ENCODE measurements at places on chromosomes 6 and 20.
A peak's percentile ranks its signal among the peaks of the same experiment; 100 is the strongest.

DNA sequence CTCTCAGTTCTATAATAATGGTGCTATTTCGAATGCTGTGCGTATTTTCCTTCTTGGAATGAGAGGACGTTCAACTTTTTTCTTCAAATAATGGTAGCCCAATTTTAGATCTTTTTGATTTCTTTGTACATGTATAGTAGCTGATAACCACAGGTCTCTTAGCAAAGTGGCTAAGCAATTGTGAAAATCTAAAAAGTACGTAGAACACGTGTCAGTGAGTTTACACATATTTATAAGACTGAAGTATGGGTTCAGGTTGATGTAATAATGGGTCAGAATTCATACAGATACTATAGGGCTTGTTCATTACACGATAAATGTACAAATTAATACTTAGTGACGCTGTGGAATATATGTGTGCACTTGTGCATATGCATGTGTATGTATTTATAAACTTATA lies 1.3 kb downstream of the SMIM13 start:
- DNase-seq: no peak

- peak; percentile 22 for DNase-seq
Observed at GRCh38 chr6:111154981-111155380, 67.7 kb downstream of the SLC16A10 start.

GRCh38 chr20:34862724-34863123 lies 9.9 kb downstream of the GGT7 start:
- DNase-seq: no peak

- peak; percentile 62 for DNase-seq
Observed at GRCh38 chr6:73290435-73290834, 27.4 kb upstream of the KHDC1 start.

DNA sequence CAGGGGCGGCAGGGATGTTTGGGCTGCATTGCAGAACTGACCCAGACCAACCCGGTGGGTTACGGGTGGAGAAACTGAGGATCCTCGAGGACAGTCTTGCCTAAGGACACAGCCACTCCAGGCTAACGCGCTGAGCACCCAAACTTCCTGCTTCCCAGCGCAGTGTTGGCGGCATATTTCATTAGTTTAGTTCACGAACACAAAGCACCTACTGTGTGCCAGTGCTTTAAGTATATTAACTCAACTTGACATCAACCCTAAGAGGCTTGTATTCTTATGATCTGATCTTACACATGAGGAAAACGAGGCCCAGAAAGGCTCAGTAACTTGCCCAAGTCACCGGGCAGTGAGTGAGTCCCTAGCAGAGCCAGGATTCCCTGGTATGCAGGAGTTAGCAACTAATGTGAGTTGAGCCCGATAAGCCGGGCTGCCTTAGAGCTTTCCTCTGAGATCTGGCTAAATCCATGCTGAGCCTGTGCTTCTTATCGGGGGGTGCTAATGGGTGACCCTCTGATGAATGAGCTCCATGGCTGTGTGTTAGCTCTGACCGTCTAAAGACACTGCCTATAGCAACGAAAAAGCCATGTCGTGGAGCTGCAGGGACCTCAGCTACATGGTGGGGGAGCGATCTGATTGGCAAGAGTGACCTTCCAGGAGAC lies 92.7 kb downstream of the CD40 start:
- no peak for DNase-seq

DNA sequence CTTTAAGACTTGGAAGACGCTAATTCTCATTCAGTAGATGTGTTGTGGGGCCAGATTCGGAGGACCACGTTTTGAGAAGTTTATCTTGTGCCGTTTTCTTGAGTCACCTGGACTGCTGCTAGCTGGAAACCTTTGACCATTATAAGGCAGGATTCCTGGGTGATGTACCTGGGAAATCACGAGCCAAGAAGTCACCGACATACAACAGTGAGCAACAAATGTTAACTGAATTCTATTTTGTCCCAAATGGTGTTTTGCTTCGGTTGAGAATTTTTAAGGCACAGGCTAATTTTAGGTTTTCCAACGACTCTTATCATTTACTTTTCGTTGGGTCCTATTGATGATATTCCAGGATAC lies 93.4 kb upstream of the BTN3A2 start:
- no peak for DNase-seq

- no peak for DNase-seq
Observed at GRCh38 chr6:137810554-137811120, 56.4 kb upstream of the TNFAIP3 start.

- no peak for DNase-seq
Observed at GRCh38 chr6:18439581-18439980, 52.4 kb downstream of the RNF144B start.

- peak; percentile 70 for DNase-seq
Observed at GRCh38 chr20:35618263-35619131, 2.9 kb downstream of the SPAG4 start.

GRCh38 chr20:31823360-31824124 lies 4.4 kb downstream of the MYLK2 start:
- DNase-seq: no peak

- no peak for DNase-seq
Observed at GRCh38 chr20:62342910-62343309, 24.2 kb downstream of the LAMA5 start.

GRCh38 chr6:13120483-13121482 lies 207.6 kb downstream of the TBC1D7 start:
- no peak for DNase-seq

DNA sequence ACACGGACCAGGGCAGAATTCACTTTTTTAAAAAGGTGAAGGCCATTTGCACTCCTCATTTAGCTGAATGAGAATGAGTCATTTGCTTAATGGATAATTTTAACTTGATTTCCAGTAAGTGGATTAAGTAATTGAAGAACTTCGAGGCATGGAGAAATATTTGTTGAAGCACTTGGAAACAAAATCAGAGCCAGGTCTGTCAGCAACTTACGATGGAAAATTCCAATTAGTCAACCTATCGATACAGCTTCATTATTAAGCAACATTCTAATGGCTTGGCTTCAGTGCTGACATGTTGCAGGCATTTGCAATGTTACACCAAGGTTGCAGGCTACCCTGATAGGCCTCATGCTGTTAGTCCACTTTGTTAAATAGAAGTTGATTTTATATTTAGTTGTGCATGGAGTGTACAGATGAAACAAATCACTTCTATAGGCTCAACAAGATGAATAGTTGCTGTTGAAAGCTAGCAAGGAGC lies 423.5 kb upstream of the SLC35B3 start:
- DNase-seq: peak; percentile 15

GRCh38 chr6:153790048-153790447 lies 249.0 kb upstream of the OPRM1 start:
- DNase-seq: peak; percentile 93

DNA sequence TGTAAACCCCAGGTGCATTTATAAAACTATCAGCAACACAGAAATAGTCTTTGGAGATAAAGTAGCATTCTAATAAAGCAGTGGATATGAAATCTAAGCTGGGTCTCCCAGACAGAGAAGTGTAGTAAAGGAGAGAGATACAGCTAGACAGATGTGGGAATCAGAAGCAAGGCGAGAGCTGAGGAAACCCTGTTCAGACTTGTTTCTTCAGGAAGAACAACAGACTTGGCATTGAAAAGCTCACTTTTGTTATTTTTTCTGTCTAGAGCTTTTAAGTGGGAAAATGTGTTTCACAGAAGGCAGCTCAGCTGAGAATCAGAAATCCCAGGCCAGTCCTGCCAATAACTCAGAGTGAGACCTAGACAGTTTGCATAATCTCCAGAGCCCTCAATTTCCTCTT lies 52.9 kb downstream of the SLC35B3 start:
- no peak for DNase-seq

DNA sequence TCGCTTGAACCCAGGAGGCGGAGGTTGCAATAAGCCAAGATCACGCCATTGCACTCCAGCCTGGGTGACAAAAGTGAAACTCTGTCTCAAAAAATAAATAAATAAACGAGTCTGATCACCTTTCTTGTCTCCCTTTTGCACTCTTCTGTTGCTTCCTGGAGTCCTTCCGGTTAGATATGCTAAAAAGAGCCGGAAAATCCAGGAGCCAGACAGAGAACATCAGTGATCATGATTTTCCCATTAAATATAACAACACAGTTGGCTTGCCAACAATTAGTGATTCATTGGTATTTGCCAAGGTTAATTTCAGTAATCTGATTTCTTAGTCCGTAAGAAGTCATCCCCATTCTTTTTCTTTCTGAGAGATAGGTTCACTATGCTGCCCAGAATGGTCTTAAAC lies 3.7 kb upstream of the MCM3 start:
- no peak for DNase-seq

DNA sequence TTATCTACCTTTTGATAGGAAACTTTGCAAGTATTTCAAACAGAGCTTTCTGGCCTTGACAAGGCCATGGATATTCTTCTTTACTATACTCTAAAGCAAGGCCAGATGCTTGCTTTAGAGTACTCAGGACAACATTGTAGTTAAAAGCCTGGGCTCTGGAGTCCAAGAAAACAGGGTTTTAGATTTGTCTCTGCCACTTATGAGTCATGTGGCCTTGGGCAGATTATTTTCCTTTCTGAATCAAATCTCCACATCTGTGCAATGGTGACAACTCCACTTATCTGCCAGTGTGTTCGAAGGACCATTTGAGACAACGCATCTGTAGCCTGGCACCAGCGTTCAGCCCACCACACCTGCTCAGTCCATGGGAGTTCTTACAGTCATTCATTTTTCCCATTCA lies 265.9 kb upstream of the RIN2 start:
- peak; percentile 77 for DNase-seq

DNA sequence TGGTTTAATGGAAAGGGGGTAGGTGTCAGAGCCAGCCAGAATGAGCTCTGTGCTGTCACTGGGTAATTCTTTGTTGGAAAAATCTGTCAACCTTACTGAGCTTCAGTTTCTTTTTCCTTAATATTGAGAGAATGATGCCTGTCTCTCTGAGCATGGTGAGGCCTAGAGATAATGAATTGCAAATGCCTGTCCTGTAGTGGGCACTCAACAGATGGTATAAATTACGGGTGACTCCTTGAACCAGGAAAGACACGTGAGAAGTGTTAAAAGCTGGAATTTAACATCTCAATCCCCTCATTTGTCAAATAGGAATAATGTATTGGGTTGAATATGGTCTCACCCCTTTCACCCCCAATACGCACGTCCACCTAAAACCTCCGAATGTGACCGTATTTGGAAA lies 74.9 kb downstream of the ADTRP start:
- no peak for DNase-seq

GRCh38 chr6:141488488-141488887 lies 644.2 kb upstream of the GJE1 start:
- DNase-seq: peak; percentile 61

GRCh38 chr6:126300735-126301134 lies 39.2 kb upstream of the CENPW start:
- DNase-seq: peak; percentile 13

DNA sequence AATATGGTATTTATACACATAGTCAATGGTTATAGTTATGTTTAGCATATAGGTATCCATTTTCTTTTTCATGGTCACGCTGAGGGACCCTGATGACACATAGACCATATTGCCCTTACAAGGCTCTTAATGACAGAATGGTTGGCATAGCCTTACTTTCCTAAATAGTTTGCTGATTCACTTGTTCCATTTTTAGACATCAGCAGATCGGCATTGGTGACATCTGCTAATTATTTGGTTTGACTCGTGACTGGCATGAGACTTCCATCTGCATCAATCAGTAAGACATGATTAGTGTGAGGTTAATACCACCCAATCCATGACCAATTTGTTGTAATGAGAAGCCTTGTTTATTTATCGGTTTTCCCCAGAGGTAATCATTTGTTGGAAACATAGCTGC lies 309.7 kb downstream of the ALDH8A1 start:
- no peak for DNase-seq

- DNase-seq: no peak
Observed at GRCh38 chr20:10509376-10509775, 74.3 kb downstream of the SLX4IP start.

DNA sequence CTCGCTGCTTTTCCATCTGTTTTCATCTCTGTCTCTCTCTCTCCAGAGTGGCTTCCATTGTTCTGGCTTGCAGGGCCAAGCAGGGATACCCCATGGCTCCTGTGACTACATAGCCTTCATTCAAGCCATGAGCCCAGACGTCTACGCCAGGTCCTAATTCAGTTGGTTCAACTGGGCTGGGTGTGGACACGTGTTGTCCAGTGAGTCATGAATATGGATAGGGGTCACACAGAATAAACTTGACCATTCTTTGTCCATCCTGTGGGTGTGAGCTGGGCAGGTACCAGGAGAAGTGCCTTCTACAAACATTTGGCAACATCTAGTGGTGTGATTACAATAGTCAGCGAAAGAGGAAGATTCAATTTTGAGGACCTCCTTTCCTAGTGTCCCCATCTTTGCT lies 96.9 kb upstream of the ARMC2 start:
- no peak for DNase-seq

DNA sequence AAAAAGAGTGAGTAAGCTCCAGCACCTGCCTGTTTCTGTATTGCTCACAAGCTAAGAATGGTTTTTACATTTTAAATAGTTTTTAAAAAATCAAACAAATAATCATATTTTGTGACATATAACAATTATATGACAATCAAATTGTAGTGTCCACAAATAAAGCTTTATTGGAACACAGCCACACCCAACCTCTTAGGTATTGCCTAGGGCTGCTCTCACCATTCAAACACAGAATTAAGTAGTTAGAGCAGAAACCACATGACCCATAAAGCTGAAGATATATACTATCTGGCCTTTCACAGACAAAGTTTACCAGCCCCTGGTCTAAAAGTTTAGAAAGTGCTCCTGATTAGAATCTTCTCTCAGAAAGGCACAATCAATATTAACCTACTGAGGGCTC lies 11.2 kb downstream of the TNFRSF21 start:
- no peak for DNase-seq

GRCh38 chr6:16471910-16472297 lies 233.5 kb downstream of the GMPR start:
- no peak for DNase-seq

DNA sequence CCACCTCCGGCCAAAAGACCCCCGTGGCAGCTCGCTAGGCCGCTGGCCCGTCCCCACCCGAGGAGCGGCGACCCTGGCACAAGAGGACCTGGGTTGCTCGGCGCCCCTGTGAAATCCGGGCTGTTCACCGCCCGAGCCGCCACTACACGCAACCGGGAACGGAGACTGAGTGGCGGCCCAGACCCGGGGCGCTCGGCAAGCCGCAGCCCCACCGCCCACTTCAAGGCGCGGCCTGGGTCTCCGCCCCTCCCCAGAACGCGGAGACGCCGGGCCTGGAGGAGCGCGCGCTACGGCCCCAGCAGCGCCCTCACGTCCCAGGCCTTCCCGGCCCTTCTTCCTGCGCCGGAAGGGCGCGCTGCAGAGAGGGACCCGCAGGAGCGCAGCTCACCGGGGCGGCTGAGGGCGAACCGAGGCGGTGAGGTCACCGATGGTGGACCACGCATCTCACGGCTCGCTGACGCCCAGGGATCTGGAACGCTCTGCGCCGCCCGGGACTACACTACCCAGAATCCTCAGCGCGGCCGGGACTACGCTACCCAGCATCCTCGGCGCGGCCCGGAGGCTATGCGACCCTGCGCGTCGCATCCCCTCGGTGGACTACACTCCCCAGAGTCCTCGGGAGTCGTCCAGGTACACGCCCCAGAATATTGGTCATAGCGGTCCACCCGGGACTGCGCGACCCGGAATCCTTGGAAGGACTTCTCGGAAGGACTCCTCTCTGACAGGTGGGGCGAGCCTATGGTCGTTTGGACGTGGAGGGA lies at the start of gene ZNF337:
ZNF337 (minus strand) TSS at position 483 of the 761 bp plus-strand sequence. CDS start 10,436 bp downstream, outside the sequence.
- peak; percentile 98 for DNase-seq

- no peak for DNase-seq
Observed at GRCh38 chr20:61627791-61628415, 375.8 kb downstream of the CDH4 start.

GRCh38 chr6:167566711-167567141 lies 241.8 kb downstream of the TTLL2 start:
- DNase-seq: no peak

- no peak for DNase-seq
Observed at GRCh38 chr6:30530014-30530413, 26.3 kb downstream of the GNL1 start.

GRCh38 chr20:23235173-23236027 lies 115.2 kb upstream of the NXT1 start:
- peak; percentile 60 for DNase-seq
